ENCODE measurements at places on chromosomes 16 and 17.

GRCh38 chr16:87832741-87833502 lies 36.4 kb downstream of the SLC7A5 start:
- DNase-seq = no peak

DNA sequence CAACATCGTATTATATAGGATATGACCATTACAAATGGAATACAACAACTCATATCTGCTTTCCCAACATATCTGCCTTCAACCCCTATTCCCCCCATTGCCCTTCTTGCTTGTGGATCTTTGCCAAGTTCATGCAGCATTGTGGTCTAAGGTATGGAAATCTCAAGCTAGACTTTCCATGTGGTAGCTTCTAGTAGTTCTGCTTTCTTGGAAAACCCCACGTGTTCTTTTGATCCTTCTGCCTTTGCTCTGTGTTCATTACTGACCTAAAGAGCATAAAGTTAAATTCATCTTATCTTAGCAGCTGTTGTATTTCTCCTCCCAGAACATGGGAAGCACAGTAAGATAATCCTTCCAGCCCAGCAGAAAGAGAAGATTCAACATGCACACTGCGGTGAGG lies 202.0 kb upstream of the SALL1 start:
- DNase-seq = no peak

DNA sequence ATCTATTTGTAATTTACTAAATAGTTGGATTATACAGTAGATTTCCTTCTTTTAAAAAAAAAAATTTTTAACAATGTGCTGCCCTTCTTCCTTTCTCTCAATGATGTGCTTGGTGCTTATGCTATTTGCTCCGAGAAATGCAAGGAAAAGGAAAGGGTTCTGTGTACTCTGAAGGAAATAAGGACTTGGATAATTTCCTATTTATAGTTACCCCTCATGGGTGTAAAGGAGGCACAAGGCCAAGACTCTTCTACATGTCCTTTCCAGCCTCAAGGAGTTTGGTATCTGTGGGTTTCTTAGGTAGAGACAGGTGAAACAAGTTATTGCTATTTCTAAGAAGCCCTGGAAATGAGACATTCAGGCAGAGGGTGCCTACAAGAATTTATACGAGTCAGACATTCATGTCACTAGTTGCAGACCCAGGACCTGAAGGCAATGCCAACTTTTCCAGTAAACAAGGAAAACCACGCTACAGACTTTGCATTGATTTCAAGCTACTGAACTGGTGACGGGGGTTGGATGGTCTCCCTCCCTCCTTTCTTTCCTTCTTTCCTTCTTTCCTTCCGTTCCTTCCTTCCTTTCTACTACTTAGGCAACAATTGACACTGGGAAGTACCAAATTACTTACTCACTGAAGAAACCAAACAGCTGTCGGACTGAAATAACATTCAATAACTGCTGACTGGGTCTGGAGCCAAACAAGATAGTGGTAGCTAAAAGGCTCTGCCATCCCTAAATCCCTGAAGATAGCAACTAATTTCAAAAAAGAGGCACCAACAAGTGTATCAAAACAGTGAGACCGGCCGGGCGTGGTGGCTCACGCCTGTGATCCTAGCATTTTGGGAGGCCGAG lies 33.8 kb upstream of the GHDC start:
- DNase-seq = no peak

DNA sequence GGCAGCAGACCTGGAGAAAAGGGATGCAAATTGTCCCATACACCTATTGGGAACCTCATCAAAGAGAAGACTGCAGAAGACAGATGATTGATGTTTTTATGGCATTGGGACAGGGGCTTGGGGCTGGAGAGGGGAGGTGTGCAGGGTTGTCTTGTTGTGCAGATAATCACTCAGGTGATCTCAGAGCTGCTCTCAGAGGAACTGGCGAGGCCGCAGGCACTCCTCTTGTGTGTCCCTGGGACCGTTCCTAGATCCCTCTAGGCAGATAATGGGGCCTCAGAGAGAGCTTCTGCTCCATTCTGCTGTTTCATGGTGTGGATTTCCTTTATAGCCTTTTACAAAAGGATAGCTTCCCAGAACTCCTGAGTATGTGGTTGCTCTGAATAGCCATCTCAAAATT lies 1.6 kb downstream of the RNF213 start:
- DNase-seq = no peak

GRCh38 chr17:32523827-32524552 lies 37.2 kb downstream of the CDK5R1 start:
- DNase-seq = no peak

DNA sequence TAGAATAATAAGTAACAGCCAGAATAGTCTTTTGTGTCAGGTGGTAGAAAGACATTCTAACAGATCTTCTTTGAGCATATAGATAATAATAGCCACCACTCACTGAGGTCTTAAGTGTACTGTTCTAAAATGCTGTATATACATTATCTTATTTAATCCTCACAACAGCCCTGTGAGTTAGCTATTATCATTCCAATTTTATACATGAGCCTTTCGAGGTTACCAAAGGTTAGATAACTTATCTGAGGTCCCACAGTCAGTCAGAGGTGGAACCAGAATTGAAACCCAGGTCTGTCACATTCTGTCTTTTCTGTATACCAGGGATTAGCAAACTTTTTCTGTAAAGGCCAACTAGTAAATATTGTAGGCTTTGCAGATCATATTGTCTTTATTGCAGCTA lies 23.2 kb downstream of the REXO5 start:
- DNase-seq = no peak

GRCh38 chr17:56786989-56787482 lies 46.7 kb downstream of the C17orf67 start:
- DNase-seq = no peak

- DNase-seq = no peak
Observed at GRCh38 chr17:13476720-13477119, 125.0 kb downstream of the HS3ST3A1 start.

- DNase-seq = no peak
Observed at GRCh38 chr16:6611535-6611934, 721.1 kb upstream of the RBFOX1 start.

GRCh38 chr17:34163646-34164045 lies 91.4 kb upstream of the CCL2 start:
- no peak for DNase-seq

- no peak for DNase-seq
Observed at GRCh38 chr16:88019821-88020515, 68.7 kb downstream of the BANP start.

DNA sequence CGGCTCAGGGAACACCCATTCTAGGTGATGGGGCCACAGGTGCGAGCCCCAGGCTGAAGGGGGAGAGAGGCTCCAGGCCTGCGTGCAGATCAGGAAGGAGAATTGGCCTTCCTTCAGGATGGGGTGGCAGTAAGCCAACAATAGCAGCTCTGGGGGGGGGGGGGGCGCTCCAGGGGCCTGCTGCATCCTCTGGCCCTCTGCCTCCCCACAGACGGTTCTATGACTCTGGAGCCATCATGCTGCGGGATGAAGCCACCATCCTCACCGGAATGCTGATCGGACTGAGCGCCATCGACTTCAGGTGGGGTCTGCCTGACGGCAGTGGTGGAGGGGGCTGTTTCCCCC lies 6.1 kb downstream of the RUNDC3A start:
- no peak for DNase-seq

GRCh38 chr17:10171581-10171981 lies 26.8 kb downstream of the GAS7 start:
- no peak for DNase-seq

- no peak for DNase-seq
Observed at GRCh38 chr17:62096401-62096670, 31.3 kb upstream of the MED13 start.

DNA sequence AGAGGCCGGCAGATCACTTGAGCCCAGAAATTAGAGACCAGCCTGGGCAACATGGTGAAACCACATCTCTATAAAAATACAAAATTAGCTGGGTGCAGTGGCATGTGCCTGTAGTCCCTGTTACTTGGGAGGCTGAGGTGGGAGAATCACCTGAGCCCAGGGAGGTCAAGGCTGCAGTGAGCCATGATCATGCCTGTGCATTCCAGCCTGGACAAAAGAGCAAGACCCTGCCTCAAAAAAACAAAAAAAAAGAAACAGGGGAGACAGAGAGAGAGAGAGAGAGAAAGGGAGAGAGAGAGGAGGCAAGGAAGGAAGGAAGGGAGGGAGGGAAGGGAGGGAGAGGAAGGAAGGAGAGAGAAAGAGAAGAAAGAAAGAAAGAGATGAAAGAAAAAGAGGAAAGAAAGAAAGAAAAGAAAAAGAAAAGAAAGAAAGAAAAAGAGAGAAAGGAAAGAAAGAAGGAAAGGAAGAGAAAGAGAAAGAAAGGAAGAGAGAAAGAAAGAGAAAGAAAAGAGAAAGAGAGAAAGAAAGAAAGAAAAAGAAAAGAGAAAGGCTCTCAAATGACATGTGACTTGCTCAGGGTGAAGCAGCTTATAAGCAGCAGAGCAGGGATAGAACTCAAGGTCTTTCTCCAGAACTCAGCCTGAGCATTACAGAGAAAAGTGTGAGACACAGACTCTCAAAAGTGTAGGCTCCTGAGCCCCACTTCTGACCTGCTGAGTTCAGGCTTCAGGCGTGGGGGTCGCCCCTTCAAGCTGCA lies 15.5 kb downstream of the CX3CL1 start:
- no peak for DNase-seq

GRCh38 chr17:49193513-49194296 lies 16.7 kb downstream of the GNGT2 start:
- no peak for DNase-seq

DNA sequence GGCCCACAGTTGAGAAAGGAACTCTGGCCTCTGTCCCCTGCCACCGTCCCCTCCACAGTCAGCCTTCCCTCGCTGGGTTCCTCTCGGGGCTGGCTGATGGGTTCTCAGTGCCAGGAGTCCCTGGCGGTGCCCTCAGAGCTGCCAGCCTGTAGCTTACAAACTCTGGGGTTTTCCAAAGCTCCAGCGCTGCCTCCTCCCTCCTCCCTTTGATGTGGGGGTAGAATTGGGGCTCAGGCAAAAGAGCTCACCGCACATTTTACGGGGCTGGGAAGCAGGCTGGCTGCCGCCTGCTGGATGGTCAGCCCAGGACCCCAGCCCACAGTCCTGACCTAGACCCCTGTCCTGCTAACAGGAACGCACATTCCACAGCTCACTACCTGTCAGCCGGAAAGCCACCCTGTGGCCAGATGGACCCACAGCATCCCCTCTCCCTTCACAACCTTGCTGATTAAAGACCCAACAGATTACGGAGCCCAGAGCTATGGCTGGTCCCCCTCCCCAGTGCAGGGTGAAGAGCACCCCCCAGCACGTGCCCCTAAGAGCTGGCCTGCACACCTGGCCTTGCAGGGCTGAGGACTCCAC lies 6.0 kb downstream of the VASN start:
- no peak for DNase-seq

GRCh38 chr17:27848931-27849330 lies 44.2 kb downstream of the LYRM9 start:
- no peak for DNase-seq

DNA sequence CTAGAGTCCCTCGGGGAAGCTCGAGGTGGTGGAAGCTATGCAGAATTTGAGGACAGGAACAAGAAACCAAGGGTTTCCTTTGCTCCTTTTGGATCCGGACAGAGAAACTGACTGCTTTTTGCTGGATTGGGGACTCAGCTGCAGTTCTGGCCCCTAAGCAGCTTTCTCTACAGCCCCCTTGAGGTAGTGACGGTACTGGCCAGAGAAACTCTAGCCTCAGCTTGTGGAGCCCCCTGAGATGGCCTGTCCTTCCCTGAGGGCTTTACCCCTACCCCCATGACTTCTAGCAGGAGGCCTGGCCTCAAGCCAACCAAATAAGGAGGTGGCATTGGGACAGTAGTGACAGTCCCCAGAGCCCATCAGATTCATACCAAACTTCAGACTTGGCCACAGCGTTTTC lies 118.1 kb downstream of the IRX5 start:
- DNase-seq = no peak

GRCh38 chr16:66878067-66878466 lies 2.2 kb upstream of the PDP2 start:
- DNase-seq = no peak

DNA sequence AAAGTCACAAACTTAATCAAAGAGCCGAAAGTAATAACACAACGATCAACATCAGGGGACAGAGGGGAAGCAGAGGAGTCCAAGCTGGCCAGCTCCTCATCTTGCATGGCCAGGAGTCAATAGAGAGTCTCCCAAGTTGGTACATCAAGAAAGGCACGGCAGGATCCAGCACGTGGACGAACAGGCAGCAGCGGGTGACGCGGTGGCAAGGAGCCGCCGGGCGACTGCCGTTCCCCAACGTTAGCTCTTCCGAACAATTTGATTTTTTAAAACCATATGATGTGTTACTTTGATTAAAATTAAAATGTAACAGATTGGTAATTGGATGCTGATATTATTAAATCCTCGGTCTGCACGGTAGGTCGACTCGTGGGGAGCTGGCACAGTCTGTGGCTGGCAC lies 81.8 kb upstream of the DOC2B start:
- DNase-seq = no peak

DNA sequence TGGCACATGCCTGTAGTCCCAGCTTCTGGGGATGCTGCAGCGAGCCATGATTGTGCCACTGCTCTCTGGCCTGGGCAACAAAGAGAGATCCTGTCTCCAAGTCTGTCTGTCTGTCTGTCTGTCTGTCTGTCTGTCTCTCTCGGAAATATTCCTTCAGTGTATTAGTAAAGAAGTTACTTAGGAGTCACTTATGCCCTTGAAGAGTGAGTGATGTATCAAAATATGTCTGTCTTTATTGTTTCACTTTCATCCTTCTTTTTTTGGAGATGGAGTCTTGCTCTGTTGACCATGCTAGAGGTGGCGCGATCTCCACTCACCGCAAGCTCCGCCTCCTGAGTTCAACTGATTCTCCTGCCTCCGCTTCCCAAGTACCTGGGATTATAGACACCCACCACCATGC lies 410.5 kb downstream of the WWOX start:
- DNase-seq = no peak

- DNase-seq = no peak
Observed at GRCh38 chr16:59684911-59685310, 950.8 kb upstream of the GOT2 start.

GRCh38 chr16:22190081-22190775 lies 15.8 kb upstream of the EEF2K start:
- peak; percentile 67 for DNase-seq

- no peak for DNase-seq
Observed at GRCh38 chr17:30312226-30312625, 20.5 kb upstream of the BLMH start.

DNA sequence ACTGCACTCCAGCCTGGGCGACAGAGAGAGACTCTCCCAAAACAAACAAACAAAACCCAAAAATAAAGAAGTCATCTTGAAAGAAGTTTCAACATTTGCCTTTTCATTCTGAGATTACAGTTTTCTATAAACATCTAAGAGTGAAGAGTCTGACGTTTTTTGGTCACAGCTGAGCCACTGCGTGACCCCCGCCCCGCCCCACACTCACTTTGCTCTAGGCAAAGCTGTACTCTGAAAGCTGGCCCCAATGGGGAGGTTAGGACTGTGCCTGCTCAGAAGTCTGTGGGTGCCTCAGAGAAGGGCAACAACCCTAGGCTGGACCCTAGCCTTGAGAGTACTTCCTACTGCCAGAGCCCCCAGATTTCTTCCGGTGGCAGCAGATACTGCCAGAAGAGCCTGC lies 19.3 kb downstream of the CYB5D2 start:
- DNase-seq = no peak

All from GOT3 (cell line).